ENCODE measurements at places on chromosomes 5 and 9.

DNA sequence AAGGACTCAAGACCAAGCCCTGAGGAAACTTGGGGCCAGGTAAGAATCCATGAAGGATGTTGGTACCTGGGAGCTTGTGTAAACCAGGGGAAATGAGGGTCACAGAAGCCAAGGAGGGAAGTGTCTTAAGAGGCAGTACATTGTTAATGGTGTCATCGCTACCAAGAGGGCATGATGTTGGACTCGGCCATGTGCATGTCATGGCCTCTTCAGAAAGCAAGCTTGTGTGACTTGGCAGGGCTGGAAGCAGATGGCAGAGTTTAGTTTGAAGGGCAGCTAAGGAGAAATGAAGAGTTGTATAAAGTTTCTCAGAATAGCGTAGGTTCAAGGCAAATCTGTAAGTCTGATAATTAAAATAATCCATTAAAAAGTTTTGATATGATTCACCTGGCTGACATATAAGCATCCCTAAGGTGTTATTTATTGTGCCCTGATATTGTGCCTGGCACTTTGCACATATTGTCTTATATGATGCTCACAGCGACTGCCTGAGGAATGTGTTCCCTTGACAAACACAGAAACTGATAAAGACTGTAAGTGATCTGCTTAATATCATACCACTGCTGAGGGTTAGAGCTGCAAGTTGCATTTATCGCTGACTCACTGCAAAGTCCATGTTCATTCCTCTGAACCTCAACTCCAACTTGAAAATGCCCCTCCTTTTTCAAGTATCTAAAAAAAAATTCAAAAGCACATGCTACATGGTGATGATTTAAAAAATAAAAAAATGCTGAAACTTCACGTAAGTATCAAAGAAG lies 81.3 kb upstream of the PTPN3 start:
- DNase-seq: no peak

DNA sequence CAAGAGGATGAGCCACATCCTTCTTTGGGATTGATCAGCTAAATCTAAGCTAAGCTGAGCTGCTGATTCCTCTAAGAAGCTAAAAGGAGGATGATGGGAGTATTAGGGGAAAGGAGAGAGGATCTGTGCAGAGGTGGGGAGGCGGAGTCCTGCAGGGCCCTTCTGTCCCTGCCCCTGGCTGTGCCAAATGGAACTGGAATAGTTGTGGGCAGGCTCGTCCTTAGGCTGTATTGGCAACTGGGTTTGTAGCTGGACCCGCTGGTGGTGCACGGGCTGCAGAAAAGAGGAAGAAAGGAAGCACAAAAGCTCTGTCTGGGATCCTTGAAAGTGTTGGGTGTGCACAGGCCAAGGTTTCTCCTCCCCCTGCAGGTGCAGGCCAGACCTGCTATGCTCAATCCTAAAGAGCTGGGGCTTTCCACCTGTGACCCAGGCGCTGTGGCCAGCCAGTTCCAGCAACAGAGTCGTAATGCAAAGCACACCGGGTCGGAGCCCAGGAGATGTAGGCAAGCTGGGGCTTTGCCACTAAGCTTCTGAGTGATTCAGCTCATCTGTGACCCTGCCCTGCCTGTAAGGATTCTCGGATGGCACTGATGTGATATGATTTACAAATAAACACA lies 9.8 kb downstream of the CLTB start:
- DNase-seq: no peak

- no peak for DNase-seq
Observed at GRCh38 chr9:75471549-75472114, 383.3 kb downstream of the OSTF1 start.

- DNase-seq: no peak
Observed at GRCh38 chr9:107976767-107977166, 487.2 kb upstream of the KLF4 start.

GRCh38 chr5:11251247-11251646 lies 490.2 kb upstream of the DAP start:
- DNase-seq: no peak

DNA sequence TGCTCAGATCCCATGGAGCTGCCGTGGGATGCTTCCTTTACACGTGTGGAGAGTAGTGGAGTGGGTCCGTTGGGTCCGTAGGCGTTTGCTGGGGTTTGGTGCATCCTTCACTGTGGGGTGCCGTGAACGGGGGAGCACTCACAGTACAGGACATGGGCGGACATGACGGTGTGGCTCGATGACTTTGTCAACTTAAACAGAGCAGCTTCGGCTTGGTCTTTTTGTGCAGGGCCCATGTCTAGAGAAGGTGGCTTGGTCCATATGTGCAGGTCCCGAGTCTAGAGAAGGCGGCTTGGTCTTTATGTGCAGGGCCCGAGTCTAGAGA lies 26.4 kb upstream of the EXOC3 start:
- DNase-seq: no peak

DNA sequence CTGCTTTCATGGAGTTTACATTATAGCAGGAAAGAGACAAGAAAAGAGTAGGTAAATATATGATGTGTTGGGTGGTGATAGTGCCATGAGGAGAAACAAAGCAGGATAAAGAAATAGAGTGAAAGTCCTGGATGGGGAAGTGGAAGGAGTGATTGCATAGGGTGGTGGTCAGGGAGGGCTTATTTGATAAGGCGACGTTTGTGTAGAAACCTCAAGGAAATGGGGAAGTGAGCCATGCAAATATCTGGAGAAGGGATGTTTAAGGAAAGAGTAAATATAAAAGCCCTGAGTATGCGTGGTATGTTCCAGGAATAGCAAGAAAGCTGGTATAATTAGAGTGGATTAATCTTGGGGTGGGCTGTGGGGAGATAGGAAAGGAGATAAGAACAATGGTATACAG lies 134.7 kb upstream of the SV2C start:
- DNase-seq: no peak

DNA sequence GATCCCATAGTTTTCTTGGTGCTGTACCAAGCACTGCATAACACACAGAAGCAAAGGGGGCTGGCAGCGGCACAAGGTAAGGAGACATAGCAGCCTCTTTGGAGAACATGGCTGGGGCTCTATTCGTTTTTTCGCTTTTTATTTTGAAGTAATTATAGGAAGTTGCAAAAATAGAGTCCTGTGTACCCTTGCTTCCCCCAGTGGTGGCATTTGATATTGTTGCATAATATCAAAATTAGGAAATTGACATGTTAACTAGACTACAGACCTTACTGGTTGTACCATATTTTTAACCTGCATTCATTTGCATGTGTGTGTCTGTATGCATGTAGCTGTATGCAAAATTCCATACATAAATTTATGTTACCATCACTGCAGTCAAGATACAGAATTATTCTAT lies 6.6 kb upstream of the UBQLN1 start:
- DNase-seq: no peak

- DNase-seq: no peak
Observed at GRCh38 chr9:33256236-33256635, 8.3 kb downstream of the BAG1 start.

GRCh38 chr5:150527808-150528207 lies 19.9 kb downstream of the NDST1 start:
- DNase-seq: no peak

Data from omental fat pad (tissue), 4 donors.